ENCODE measurements at places on chromosomes 13 and 19.

GRCh38 chr13:112690283-112690929 is 568 bp downstream of the ATP11A start:
- peak; percentile 48 for DNase-seq

- DNase-seq = no peak
These were observed 5.2 kb downstream of the ZNF564 start for GRCh38 chr19:12546068-12546467.

DNA sequence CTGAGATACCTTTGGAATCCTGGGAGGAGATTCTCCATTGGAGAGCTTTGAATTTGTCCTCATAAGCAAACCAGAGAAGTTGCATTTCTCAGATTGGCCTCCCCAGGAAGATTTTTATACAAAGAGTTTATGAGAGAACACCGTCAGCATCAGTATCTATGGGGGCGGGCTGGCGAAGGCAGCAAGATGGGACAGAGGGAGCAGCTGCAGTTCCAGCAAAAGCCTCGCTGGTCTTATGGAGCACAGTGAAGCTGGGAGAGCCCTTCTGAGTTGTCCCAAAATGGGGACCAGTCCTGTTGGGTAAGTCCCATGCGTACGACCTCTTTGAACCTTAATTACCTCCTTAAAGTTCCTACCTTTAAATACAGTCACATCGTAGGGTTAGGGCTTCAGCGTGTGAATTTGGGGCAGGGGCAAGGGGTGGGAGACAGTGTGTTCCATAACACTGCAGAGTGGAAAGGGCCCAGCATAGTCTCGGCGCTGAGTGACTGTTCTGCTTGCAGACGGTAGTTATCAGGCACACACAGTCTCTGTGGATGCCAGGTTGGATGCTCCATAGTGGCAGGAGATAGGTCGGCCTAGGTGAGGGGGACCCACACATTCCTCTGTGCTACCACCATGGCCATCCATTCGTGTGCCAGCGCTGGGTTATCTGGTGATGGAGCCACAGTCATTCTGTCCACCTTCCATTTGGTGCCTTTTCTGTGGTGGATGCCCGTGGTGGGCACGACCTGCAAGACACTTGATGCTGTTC is 34.9 kb upstream of the GPR183 start:
- no peak for DNase-seq

DNA sequence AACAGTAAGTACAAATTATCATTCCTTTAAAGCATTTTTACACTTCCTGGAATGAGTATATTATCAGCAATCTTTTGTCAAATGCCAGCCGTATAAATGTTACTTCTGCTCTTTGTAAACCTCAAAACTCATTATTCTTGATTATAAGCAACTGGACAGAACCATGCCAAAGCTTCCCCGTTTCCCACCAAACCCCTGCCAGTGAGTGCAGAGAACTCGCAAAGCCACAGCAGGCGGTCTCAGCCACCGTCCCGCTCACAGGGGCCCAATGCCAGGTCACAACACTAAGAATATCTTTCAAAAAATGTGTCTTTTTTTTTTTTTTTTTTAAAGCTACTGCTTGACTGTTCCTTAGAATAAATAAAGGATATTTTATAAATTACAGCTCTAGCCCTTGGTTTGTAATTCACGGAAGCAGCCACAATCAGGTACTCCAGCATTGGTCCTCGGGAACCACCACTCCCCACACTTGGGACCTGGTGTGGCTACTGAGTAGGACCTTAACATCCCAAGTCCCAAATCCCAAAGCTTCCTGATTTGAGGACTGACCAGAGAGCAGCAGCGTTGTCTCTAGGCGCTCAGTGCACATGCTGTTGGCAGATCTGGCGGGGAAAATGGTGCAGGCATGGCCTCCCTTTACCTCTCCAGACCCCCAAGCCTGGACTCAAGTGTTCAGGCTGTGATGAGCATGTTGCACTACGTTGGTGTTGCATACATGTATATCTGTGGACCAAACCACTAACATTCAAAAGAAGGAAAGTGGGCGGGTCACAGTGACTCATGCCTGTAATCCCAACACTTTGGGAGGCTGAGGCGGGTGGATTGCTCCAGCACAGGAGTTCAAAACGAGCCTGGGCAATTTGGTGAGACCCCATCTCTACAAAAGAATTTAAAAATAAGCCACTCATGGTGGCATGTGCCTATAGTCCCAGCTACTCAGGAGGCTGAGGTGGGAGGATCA is 19.0 kb downstream of the KCTD15 start:
- DNase-seq = no peak

DNA sequence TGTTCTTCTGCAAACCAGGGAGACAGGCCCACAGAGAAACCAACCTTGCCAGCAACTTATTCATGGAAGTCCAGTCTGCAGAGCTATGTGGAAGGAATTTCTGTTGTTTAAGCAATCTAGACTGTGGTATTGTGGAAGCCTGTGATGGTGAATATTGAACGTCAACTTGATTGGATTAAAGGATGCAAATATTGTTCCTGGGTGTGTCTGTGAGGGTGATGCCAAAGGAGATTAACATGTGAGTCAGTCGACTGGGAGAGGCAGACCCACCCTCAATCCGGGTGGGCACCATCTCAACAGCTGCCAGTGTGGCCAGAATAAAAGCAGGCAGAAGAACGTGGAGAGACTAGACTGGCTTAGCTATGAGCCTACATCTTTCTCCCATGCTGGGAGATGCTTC is 606.0 kb downstream of the EFNB2 start:
- no peak for DNase-seq

DNA sequence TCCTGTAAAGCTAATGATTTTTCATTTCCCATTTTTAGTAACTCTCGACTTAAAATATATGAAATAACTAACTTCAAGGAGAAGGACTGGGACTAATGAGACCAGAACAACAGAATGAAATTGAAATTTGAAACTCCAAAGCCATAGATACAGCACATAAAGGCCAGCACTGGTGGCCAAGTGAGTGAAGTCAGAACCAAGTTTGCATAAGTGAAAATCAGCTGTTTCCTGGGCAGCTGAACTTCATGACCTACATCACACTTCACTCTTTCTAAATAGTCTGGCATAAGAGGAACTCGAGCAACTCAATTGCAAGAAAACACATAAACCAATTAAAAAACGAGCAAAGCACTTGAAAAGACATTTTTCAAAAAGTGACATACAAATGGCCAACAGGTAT is 84.5 kb downstream of the DCLK1 start:
- DNase-seq = no peak

DNA sequence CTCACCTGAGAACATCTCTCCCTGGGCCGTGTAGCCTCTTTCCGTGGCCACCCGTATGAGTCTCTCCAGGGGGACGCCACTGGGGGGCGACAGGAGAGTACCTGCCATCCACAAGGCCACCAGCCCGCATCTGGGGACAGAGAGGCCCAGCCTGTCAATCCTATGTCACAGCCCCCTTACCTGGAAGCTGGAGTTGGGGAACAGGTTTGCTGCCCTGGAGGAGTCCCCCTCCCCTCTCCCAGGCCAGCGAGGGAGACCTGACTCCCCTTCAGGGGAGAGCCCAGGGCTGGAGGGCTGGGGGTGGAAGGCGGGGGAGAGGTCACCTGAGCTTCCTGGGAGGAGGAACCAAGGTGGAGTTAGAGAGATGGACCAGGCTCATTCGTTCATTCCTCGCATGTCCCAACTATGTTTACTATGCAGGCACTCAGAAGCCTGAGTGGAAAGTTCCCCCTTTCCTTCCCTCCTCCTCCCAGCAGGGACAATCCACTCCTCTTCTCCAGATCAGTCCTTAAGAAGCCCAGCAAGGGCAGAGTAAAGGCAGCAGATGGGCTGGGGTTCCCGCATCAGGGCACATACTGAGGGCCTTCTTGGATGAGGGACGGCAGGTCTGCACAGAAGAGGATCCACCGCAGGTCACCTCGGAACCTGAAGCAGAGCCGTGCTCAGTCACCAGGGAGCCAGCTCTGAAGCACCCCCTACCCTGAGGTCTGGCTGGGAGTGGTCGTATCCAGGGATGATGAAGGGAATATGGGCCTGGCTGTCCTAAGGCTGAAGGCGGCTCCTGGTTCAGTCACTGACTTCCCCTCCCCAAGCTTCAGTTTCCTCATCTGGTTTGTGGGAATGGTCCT is 5.5 kb downstream of the ACTMAP start:
- no peak for DNase-seq

DNA sequence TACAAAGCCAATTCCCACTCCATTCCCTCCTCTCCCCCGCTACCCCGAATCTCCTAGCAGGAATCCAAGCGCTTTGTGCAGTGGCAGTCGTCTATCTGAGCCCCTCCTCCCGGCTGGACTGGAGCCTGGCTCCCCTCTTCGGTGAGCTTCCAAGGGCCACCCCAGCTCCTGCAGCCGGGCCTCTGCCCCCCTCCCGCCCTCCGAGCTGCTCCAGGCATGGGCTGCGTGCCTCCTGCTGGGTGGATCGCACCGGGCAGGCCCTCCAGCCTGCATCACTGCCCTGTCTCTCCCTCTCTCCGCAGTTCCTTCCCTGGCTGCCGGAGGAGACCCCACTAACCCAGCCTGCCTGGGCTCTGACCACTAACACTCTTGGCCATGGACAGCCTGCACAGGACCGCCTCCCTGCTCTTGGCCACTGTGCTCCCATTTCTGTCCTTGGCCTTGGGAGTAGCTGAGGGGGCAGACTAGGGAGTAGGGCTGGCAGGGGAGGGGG is 12.9 kb upstream of the LENG8 start:
- DNase-seq = no peak

DNA sequence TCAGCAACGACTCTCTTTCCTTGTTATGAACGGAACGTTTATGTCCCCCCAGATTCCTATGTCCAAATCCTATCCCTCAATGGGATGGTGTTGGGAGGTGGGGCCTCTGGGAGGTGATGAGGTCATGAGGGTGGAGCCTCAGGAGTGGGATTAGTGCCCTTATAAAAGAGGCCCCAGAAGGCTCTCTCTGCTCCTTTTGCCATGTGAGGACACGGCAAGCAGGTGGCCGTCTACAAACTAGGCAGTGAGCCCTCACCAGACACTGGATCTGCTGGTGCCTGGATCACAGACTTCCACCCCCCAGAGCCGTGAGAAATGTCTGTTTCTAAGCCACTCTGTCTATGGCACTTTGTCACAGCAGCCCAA is 53.2 kb downstream of the EPS15L1 start:
- DNase-seq = no peak

DNA sequence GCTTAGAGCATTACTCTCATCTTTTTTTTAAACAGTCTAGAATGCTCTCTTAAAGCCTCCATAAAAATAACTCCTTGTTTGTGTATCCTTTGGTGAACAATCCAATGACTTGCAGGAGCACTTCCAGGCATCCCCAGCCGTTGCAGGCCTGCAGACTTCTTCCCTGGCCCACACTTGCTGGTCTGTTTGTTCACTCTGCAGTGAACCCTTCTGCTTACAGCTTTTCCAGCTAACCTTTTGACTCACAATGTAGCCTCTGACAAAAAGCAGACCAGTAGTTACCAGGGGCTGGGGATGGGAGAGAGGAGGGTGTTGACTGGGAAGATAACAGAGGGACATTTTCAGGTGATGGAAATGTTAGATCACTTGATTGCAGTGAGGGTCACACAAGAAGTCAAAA is 9.1 kb downstream of the GPR42 start:
- no peak for DNase-seq

GRCh38 chr13:98613591-98613990 is 36.7 kb upstream of the STK24 start:
- DNase-seq = no peak

DNA sequence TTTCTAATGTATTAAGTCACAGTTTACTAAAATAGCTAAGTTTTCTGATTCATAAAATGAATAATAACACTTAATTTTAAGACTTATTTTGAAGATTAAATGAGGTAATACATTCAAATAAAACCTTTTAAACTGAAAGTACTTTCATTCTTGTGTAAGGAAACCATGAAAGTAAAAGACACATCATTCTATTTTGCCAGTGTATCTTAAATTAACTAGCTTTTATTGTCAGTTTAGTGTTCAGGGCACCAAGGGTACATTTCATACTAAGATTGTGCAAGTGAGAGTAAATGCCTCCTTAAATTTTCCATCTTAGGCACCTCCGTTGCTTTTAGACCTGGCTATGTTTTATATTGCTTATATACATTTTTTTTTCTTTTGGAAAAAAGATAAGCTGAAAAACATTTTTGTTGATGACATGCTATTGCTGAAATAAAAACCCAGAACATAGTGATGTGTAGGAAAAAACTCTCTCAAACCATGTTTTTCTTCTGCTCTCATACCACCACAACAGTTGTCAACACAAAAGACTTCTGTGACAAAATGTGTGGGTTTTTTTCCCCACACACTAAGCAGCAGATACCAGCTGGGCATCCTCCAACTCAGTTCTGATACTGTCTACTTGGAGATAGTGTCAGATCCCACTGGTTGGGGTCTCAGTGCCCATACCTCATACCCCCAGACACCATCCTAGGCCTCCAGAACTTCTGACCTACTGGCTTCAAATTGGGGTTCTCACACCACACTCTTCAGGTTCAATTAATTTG is 30.7 kb upstream of the LPAR6 start:
- DNase-seq = no peak
